ENCODE measurements at places on chromosomes 13 and 19.

DNA sequence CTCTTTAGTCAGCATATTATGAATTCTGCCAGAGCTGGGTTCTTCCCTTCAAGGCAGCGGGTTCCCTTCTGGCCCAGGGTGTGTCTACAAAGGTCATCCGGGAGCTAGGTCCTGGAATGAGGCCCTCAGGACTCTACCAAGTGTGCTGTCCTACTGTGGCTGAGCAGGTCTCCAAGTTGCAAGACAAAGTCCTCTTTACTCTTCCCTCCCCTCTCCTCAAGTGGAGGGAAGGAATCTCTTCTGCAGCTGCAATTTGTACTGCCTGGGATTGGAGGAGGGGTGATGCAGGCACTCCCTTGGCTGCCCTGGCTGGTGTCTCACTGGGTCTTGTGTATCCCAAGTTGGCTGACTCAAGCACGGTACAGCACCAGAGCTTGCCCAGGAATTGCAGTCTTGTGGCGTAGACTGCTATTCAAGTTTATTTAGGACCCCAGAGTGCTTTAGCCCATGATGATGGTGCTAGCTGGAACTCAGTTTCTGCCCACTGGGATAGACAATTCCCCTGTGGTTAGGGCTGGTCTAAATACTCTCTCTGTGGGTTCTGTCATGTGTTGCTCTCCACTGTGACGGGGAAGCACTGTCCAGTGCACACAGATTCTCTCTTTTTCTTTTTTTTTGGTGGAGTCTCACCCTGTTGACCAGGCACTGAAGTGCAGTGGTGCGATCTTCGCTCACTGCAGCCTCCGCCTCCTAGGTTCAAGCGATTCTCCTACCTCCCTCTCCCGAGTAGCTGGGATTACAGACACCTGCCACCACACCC lies 28.5 kb downstream of the RFC3 start:
- no peak for DNase-seq

GRCh38 chr13:52696566-52696965 lies 43.1 kb downstream of the CNMD start:
- no peak for DNase-seq

GRCh38 chr19:49150106-49150943 lies 4.9 kb downstream of the HRC start:
- DNase-seq, result peak; percentile 61

DNA sequence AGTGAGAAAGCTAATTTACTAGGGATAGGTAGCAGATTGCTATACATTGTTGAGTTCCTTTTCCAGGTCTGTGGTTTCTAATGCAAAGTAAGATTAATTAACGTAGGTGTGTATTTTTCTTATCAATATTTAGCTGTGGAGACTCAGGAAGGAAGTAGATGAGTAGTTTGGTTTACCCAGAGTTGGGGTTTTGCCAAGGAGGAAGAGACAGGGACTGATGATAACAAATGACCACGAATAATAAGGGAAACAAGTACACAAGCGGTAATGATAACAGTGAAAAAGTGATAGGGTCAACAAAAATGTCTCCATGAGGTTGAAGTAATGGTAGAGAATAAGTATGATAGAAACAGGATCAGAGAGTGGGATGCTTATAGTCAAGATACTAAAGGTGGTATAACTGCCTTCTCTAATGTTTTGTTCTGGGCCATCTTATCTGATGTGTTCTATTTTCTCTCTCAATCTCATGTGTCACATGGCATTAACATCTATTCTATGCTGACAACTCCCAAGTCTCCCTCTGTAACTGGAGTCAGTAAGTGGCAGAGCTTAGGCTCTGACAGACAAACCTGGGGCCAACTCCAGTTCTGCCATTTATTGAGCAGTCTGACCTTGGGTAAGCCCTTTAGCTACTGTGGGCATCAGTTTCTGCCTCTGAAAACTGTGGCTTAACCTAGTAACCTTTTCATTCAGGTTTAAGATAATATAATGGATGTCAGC lies 8.8 kb downstream of the OBI1 start:
- no peak for DNase-seq

DNA sequence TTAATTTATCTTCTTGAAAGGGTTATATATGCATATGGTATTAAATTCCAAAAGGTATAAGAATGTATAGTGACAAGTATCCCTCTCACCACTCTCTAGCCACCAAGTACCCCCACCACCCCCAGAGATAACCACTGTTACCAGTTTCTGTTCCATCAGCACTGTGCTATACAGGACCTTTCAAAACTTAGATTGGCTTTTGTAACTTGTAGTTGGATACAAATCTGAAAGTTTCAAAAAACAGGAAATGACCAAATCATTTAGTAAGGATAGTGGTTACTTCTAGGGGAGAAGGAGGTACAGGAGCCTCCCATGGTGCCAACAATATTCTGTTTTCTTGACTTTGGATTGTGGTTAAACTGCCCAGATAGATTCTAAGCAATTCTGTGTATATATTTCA lies 56.7 kb downstream of the AKAP11 start:
- DNase-seq, result no peak

GRCh38 chr13:111153977-111154332 lies 38.8 kb downstream of the ARHGEF7 start:
- DNase-seq, result peak; percentile 73

DNA sequence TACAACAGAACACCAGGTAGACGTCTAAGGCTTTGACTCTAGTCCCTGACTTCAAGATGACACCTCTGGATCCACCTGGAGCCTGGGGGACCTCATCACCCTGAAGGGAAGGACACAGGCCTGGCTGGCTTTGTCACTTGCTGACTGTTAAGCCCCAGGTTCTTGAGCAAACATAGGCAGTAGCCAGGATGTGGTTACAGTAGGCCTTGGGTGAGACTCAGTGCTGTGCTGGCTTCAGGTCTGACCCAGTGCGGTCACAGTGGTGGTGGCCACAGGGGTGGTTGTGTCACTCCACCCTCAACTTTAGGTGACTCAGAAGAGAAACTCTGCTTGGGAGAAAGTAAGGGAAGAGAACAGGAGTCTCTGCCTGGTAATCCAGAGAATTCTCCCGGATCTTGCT lies 497.8 kb downstream of the UQCRFS1 start:
- no peak for DNase-seq

DNA sequence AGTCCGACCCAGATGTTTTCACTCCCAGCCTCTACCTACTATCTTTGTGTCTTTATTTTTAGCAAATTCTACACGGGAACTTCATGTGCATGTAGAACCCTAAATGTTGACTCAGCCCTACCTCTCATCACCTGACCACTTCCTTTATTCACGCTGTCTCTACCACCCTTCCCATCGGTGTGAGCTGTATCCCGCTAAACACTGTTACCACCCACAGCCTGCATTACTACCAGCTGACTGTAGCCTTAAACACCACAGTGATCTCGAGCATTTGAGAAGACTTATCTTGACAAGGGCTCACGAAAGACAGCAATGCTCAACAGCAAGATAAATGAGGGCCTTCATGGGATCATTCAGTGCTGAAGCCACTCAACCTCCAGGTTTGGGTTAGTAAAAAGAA lies 15.1 kb downstream of the NCR1 start:
- DNase-seq, result no peak

GRCh38 chr19:46787331-46788261 lies 798 bp downstream of the SLC1A5 start:
- DNase-seq, result peak; percentile 52

DNA sequence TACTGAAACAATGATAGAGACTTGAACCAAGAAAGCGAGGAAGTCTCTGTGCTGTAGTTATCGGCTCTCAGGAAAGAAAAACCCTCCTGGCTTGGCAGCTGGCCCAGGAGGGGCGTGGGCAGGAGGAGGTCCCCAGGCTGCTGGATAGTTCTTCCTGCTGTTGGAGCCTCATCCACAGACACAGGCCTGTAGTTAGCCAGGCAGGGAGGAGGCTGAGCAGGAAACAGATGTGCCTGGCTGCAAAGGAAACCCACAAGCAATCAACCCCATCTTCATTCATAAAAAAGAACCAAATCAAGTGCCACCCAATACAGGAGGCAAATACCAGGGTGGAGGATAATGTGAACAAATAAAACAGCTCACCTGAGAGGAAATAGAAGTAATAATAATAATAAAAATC lies 86.2 kb downstream of the IRS2 start:
- DNase-seq, result no peak

All from stimulated activated naive CD8-positive, alpha-beta T cell treated with anti-CD3 and anti-CD28 coated beads, Interleukin-15, Interleukin-2, amounts not matched to agents 100 U/mL and 50 U/mL, for 24 hours (primary cell).